Temporal lobe (tissue), 4 donors: ENCODE measurements at places on chromosomes 16 and 17. TPM values are rescaled to one million over a fixed set of nuclear protein-coding genes. Genes with fewer than 3 reads are reported as not detected.

Gene RAMP2
- total RNA-seq = 10.1 TPM

Gene CDH8
- total RNA-seq = 41.6 TPM

Gene SMIM5
- total RNA-seq = 0.49 TPM

Gene SLC6A2
- total RNA-seq = under 0.01 TPM

Gene CTRB1
- not detected for total RNA-seq

Gene CCT6B
- total RNA-seq = 1.7 TPM

Gene CES3
- total RNA-seq = 0.49 TPM

Gene P3H4
- 8.1 TPM for total RNA-seq

Gene KCNH4
- total RNA-seq = 0.74 TPM

Gene OR1A1
- total RNA-seq = not detected

Gene TMEM88
- total RNA-seq = 0.49 TPM

Gene MYH13
- not detected for total RNA-seq
